ENCODE measurements at places on chromosomes 1 and 21. TPM values are rescaled to one million over a fixed set of nuclear protein-coding genes. Genes with fewer than 3 reads are reported as not detected.

KDF1 gene
- total RNA-seq, result not detected

CBR3 gene
- 2.9 TPM for total RNA-seq

SDC3 gene
- total RNA-seq, result 45.7 TPM

RFX5 gene
- total RNA-seq, result 24.1 TPM

TIMM17A gene
- 48.2 TPM for total RNA-seq

All from cardiac atrium fibroblast (primary cell).